Stimulated activated CD8-positive, alpha-beta memory T cell treated with anti-CD3 and anti-CD28 coated beads, Interleukin-12 subunit alpha, Interleukin-12 subunit beta, amount 100 ng/mL, for 1 hour (primary cell): ENCODE measurements at places on chromosomes 5 and 9.

DNA sequence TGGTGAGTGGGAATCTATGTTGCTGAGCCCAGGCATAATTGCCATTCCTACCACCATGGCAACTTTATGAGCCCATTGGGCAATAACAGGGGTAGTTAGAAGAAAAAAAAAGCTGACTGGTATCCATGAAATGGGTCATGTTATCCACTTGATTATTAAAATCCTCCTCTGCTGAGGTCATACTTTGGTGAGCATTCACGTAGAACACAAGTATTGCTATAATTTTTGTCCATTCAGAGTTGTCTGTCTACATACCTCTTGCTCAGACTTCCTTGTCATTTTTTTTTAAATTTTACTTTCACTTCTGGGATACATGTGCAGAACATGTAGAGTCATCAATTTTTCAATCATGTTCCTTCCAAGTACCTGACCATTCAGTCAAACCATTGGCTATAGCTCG, 780.8 kb upstream of the ARRDC3 start:
- DNase-seq, result no peak

- DNase-seq, result no peak
Measured at GRCh38 chr9:4515958-4516375, 25.7 kb downstream of the SLC1A1 start.

GRCh38 chr9:89911721-89912604, 307.2 kb downstream of the GADD45G start:
- DNase-seq, result no peak

DNA sequence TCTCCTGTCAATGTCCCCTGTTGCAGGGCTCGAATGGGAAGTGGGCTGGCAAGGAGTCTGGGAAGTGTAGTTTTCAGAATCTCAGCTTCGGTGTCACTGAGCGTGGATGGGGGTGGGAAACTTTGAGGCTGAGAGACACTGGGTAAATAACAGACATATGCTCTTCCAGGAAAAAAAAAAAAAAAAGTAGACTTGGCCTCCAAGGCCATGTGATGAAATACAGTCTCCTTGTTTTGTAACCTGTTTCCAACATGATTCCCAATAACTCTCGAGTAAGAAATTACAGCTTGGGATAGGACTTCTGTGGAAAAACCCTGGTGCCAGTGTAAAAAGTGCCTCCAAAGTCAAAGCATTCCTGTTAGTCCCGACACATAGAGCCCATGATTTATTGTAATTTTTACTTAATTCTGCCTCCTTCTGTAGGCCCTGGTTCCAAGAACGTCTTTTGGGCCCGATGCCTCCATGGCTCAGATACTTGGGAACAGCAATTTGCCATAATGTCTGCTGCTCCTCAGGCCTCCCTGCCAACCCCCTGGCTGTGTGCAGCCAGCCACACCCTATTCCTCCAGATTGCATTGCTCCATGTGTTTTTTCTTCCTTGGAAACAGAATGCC, 119.5 kb upstream of the TNC start:
- DNase-seq, result no peak

- no peak for DNase-seq
Measured at GRCh38 chr9:114282926-114283325, 40.0 kb upstream of the ORM1 start.
